ENCODE measurements at places on chromosomes 16 and 17.
A peak's percentile ranks its signal among the peaks of the same experiment; 100 is the strongest.

DNA sequence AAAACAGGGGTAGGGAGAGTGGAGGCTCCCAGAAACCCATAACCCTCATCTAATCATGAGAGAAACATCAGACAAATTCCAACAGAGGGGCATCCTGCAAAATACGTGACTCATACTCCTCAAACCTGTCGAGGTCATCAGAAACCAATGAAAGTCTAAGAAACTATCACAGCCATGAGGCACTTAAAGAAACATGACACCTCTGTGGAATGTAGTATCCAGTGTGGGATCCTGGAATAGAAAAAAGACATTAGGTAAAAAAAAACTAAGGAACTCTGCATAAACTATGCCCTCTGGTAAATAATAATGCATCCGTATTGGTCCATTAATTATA, 16.4 kb downstream of the CDH5 start:
- DNase-seq = no peak

DNA sequence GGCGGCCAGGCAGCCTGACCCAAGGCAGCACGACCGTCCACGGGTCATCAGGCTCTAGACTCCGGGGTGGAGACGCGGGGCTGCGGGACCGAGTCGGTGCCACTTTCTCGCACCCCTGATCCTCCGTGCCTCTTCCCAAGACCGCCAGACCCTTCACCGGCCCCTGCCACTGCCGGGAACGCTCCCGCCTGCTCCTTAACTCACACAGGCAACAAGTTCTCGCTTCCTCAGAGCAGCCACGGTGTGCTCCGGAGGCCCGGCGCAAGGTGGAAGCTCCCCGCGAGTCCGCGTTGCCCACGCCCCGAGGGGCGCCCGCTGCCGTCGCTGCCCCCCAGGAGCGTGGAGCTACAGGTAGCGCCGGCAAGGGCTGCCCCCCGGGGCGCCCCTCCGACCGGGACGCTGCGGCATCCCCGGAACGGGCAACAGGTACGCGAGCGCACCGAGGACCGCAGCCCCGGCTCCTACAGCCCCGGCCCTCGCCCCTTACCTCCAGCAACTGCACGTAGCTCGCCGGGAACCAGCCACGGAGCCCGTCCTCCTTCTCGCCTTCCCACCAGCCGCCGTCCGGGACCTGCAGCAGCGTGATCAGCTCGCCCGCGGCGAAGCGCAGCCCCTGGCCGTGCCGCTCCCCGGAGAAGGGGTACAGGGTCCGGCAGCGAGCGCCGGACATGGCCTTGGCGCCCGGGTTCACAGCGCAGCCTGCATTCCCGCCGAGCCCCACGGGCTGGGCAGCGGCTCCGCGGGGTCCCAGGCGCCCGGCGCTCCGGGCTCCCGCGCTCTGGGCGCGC, 491 bp downstream of the GAS7 start:
- no peak for DNase-seq

- no peak for DNase-seq
Measured at GRCh38 chr16:65148804-65149203, 26.9 kb upstream of the CDH11 start.

DNA sequence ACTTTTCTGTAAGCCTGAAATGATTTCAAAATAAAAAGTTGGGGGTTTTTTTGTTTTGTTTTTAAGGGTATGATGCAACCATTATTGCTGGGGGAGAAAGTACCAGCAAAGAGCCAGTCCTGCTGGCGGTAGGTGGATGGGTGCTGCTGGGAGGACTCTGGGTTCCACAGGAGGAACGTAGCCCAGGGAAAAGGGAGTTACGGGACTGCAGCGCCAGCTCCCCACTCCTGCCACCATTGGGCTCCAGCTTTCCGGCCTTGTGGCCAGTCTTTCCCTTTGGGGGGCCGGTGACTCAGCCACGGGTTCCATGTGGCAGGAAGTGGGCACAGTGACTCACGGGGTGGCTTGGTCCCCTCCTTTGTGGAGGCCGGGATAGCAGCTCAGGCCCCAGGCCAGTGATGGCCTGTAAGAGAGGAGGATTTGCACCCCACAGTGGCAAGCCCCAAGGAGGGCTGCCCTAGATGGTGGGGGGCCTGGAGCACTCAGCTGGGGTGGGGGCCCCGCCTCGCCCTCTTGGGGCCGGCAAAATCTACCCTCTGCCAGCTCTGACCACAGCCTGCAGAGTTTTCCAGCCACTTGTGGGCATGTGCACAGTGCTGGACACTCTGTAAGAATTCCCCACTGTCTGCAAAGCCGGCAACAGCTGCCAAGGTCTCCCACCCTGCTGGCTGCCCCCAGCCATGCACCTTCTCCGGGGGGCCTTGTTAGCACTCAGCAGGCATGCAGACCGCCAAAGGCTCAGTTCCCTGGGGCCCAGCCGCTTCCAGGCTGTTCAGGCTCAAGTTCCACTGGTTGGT, 30.4 kb downstream of the SOCS3 start:
- no peak for DNase-seq

GRCh38 chr17:17728146-17728545, 46.9 kb downstream of the RAI1 start:
- no peak for DNase-seq

- peak; percentile 91 for DNase-seq
Measured at GRCh38 chr16:1078579-1079021, 6.1 kb downstream of the SSTR5 start.

DNA sequence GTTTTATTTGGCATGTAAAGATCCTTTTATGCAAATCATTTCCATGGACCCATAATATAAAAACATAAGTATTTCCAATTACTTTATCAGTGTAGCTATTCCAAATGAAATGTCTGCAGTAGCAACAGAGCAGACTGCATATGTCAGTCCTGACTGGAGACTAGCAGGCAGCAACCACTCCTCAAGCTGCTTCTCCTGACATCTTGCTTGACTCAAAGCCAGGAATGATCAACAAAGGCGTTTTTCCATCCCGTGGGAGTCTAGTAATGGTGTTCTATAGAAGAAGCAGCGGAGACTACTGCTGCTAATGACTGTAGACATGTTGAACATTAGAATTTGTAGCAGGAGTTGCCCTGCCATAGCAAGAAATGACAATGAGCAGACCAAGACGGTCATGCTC, 73.2 kb upstream of the AKTIP start:
- DNase-seq = no peak

- no peak for DNase-seq
Measured at GRCh38 chr16:88828711-88829110, 17.0 kb upstream of the APRT start.

GRCh38 chr17:55852734-55853133, 101.9 kb downstream of the PCTP start:
- no peak for DNase-seq

DNA sequence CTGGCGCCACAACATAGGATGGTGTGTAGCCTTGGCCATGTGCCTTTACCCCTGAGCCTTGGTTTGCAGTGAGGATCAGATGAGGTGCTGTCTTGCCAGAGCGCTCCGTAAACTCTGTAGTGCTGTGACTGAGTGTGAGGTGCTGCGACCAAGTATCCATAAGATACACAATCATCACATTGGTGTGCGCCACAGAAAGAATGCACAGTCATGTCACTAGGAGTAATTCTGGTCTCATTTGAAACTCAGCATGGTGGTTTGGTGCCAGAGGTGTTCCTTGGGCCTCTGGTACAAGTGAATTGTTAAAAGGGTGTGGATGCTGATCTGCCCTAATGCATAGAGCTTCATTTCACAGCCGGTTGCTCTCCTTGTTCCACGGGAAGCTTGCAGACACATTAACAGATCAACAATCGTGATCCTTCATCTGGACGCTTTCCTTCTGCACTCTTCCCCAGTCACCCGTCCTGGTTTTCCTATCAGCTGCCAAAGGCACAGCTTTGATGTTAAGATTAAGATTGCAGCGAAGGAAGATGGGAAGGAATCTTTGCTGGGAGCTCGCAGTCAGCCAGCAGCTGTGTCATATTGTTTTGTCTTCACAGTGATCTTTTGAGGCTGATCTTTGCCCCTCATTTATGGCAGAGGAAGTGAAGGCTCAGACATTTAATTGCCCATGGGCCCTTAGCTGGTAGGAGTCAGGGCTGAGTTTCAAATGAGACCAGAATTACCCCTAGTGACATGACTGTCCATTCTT, 79.1 kb downstream of the KSR1 start:
- DNase-seq = no peak

DNA sequence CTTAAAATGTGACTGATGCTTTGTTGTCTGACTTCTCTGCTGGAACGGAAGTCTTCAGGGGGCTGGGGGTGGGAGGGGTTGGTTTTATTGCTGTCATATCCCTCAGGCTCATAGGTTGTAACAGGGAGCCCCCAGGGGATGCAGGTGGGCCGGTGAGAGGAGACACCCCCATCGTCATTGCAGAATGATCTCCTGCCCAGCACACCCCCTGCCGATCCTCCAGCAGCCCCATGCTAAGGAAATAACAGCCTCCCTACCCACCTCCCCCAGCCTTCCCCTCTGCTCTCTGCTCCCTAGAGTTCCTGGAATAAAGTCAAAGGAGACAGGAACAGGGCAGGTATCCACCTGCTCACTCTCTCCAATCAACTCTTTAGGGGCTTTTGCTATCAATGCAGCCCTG, 270.1 kb upstream of the TNRC6C start:
- DNase-seq = no peak

- peak; percentile 95 for DNase-seq
Measured at GRCh38 chr17:42322382-42323267, 34.3 kb downstream of the STAT5A start.

- DNase-seq = peak; percentile 52
Measured at GRCh38 chr16:70573451-70574121, 50.0 kb downstream of the SF3B3 start.

GRCh38 chr16:11624636-11625607, 38.2 kb upstream of the LITAF start:
- no peak for DNase-seq

DNA sequence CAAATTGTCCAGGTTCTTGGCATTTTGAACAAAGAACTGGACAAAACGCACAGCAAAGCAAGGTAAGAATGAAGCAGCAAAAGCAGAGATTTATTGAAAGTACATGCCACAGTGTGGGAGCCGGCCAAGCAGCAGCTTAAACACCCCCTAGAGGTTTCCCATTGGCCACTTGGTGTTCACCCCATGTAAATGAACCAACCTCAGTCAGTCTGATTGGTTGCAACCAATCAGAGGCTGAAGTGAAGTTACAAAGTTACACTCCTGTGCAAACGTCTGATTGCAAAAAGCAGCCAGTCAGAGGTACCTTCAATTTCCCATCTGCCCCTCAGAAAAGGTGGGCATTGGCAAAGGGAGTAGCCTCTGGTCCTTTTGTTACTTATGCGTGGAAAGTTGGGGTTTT, 8.8 kb upstream of the ZNF263 start:
- DNase-seq = no peak

DNA sequence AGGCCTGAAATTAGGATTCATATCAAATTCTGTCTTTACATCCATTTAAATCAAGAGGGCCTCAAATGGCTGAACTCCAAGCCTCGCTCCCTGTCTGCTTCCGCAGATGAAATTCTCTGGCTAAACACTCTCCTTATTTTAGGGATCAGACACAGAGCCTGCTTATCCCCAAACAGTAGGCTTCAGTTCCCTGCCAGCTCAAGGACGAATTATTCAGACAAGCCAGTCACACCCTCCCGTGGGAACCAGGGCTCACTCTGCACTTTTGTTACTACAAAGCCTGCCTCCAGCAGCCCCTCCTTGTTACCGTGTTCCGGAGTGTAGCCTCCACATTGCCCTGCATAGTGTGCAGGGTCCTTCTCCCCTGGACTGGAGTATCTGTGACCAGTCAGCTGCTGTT, 46.6 kb upstream of the LCMT1 start:
- no peak for DNase-seq

- DNase-seq = no peak
Measured at GRCh38 chr17:55229276-55229675, 35.5 kb upstream of the HLF start.
